BJ (cell line): ENCODE measurements at places on chromosomes 4 and X.

- no peak for DNase-seq
Observed at GRCh38 chrX:150990910-150991309, 7.8 kb downstream of the HMGB3 start.

DNA sequence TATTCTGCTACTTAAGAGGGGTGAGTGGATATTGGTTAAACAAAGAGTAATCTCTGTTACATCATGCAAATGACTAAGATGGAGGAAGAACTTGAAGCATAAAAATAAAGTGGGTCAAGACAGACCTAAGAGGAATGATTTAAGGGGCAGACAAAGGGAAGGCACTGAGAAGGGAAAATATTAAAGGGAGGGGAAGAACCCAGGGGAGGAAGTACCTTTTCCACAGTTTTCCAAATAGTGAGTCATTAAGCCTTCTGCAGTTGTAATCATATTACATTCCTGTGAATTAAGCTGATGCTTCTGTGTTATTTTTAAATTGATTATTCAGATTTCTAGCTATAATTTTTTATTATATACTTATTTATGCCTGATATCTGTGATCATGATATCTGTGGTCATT, 253.3 kb downstream of the CENPC start:
- no peak for DNase-seq

DNA sequence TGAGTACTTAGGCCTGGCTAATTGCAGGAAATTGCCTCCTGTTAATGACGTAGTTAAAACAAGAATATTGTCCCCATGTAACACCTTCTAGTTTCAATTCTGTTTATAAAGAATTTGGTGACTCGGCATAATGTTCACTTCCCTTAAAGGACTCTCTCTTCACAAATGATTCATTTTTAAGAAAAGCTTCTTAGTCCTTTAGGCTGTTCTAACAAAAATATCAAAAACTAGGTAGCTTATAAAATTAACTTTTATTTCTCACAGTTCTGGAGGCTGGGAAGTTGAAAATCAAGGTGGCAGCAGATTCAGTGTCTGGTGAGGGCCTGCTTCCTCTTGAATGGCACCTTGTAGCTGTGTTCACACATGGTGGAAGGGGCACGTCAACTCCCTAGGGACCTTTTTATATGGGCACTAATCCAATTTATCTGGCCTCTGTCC, 23.8 kb downstream of the COL25A1 start:
- no peak for DNase-seq

- DNase-seq: no peak
Observed at GRCh38 chrX:100745806-100746537, 14.1 kb upstream of the SYTL4 start.

DNA sequence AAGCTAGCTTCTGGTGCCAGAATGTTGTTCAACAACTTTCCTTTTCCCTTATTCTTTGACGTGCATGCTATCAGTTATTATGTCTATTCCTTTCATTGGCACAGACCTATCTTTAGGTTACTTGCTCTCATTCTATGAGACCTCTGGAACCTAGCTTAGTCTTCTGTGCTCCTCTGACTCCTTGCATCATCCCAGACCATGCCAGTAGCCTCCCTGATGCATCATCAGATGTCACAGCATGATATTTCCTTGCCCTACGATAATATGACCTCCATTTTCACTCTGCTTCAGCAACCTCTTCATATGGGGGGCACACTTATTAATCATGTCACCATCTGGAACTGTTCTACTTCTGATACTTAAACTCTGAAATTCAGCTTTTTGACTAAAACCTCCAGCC, 37.2 kb downstream of the CLCN5 start:
- no peak for DNase-seq

DNA sequence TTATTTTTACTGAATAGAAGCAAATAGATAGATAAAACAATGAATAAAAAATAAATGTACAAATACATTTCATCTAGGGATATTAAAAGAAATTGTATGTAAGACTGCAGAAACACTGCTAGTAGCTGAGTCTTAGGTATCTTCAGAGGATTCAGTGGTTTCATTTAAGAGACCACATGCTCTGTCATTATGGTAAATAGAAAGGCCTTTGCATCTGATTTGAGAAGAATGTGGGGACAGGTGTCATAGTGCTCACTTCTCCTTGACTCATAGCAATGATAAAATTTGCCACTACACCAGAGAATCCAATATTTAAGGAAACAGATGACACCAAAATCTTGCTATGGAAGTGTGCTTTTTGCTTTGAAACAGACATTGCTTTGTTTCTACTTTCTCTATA, 59.8 kb upstream of the PPP1R2C start:
- no peak for DNase-seq

DNA sequence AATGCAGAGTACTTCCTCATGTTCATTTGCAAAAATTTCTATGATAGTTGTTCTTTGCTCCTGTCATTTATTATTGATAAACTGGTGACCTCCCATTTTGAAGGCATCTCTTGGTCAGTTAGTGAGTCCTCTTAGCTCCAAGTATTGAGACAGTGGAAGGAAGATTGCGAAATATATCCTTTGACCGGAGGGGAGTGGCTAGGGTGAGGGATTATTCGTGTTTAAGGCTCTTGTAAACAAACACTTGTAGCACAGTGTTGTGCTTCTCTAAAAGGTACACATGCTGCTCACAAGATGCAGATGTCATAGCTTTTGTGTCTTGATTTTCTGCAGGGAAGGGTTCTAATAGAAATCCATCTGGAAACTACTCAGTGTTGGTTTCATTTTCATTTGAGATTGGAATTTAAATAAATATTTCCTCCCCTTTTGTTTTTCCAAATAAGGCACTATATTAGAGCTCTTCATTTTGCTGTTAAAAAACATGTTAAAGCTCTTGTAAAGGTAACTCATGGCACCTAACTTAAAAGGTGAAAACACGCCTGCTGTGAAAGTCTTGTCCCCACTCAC, 21.8 kb downstream of the TXLNG start:
- DNase-seq: no peak

DNA sequence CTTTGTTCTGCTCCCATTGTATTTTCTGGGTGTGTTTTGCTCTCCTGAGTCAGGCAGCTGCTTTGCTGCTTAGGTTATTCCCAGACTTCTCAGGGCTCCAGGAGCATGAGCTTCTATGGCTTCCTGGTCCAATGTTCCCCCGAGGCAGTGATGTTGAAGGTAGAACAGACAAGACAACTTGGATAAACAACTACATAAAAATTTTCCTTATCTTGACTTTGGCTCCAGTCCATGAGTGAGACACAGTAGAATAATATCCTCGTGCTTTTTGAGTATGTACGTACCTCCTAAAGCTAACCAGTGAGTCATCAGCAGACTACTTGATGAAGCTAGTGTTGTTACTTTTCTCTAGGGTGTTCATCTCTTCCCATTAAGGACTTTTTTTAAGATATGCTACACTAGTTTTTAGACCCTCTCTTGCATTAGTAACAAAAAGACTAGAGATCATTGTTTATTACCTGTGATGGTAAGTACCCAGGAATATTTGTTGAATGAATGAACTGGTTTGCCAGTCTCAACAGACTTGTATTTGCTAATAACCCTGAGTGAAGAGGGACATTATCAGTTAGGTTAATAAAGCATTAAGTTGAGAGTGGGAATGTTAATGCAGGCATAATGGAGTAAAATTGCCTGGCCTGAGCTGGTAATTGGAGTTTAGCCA, 131.9 kb downstream of the FHIP1A start:
- peak; percentile 86 for DNase-seq

DNA sequence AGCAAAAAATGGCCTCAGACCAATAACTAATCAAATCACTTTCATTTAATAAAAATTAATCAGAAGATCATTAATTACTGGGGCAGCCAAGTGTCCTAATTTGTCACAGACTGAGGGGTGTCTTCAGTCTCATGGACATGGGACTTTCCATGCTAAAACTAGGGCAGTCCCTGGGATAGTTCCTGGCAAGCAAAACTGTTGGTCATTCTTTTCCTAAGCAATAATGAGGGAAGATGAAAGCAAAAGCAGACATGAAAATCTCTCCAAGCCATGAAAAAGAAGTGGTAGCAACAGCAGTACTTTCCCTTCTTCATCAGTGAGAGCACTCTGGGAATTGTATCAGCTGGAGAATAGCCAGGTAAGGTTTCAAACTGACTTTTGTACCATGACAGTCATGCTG, 3.7 kb upstream of the ANTXR2 start:
- no peak for DNase-seq

DNA sequence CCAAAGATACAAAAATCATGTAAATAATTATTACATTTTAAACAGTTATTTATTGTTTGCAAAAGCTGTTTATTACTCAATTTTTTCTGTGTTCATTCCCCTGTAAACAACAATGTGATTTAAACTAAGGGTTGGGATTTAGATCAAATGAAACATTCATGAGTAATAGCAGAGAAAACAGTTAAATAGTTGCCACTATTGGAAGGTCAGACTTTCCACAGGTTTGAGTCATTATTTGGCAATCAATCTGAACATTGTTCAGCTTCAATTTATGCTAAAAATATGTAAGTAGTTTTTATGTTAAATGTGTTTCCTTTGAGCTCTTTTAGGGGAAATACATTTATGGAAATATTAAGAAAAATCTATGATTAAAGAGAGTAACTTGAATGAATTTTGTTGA, 144.9 kb downstream of the STIM2 start:
- peak; percentile 26 for DNase-seq

GRCh38 chr4:125891597-125892258, 577.0 kb downstream of the FAT4 start:
- DNase-seq: peak; percentile 97

GRCh38 chrX:69291116-69291515, 125.9 kb upstream of the PJA1 start:
- no peak for DNase-seq

DNA sequence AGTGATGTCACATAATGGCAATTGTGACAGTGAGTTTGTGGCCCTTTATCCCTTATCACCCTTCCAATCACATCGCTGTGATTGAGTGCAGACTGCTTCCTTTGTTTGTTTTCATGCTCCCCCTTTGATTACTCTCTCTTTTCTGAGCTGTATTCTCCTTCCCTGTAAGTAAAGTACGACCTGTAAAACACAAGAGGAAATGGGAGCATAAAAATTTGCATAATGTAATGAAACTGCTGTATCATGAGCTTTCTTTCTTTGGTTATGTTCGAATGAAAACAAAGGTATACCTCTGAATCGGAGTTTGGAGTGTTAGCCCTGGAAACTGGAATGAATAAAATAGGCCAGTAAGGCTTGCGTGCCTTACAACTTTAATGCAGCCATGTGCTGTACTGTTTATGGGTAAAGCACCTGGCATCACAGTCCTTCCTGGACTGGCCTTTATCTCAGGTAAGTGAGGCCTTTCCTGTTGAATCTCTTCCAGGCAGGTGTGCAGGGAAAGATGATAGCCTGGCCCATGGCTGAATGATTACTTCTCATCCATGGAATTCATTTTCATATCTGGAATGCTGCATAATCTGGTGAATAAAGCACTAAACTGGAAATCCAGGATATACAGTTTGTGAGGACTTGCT, 26.6 kb upstream of the HS3ST1 start:
- no peak for DNase-seq

DNA sequence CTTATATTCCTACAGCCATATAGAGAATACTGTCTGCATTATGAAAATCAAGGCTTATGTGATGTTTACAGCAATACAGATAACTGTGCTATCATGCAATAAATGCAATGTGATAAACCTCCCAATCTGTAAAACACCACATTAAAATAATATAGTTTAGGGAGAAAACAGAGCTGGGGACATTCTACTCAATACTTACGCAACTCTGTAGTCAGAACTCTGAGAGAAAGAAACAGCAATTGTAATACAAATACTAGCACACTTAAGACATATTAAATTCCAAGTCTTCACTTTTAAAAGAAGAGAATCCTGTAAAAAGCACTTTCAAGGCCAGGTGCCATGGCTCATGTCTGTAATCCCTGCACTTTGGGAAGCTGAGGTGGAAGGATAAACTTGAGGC, 61.4 kb downstream of the ANKRD17 start:
- no peak for DNase-seq

- no peak for DNase-seq
Observed at GRCh38 chrX:154908821-154909220, 22.7 kb downstream of the F8A1 start.

DNA sequence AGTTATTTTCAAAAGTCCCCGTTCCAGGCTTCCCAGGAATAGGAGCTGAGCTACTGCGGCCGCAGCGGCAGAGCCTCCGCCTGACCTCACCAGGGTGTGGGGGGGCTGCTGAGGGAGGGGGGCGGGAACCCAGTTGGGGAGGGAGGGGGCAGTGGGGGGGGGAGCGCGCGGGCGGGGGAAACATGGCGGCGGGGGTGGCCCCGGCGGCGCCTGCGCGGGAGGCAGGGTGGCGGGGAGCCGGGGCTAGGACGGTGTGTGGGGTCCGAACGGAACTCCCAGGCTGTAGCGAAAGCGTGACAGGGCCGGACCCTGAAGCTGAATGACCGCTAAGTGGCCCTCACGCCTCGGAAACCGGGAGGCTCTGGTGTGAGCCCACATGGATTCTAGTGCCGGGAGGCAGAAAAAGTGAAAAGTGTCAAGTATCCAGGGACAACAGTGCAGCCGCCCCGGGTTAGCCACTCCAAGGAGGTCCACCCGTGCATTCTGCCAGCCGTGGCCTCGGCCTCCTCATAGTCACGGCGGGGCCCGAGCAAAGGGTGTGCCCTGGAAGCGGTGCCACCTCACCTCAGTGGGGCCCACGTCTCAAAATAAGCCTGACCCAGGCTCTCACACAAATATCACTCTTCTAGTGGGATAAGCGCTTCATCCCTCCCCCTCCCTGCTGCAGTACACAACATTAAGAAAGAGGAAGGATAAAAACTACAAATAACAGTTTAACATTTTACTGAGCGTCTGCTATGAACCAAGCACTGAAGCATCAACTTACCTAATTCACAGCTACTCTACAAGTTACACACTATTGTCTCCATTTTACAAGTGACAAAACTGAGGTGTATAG, at the start of gene KLHL13:
KLHL13 (minus strand) TSS at position 98 of the 838 bp plus-strand sequence. CDS start 88,337 bp downstream, outside the sequence.
- DNase-seq: no peak

DNA sequence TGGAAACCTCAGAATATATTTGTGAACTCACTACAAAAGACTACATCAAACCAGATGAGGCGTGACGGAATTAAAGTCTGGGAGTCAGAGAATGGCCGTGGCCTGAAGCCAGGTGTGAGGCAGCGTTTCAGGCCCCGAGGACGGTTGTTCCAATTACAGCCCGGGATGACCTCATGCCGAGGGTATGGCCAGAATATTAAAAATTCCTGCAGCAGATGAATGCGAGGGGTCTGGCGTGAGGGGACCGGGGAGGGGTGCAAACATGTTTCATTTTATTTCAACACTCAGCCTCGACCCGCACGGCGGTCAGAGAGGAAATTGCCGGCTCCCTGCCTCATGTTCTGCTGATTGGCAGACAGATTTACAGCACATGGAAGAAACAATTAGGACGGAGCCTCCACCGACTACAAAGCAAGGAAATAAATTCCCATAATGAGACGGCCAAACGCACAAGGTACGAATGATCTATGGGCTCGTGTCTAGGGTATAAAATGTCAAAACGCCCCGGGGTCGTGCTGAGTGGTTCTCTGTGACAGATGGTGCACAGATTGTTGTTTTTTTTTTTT, 289.7 kb downstream of the SHOX start:
- peak; percentile 96 for DNase-seq

- DNase-seq: no peak
Observed at GRCh38 chrX:13816643-13817627, at the start of gene GPM6B. Gene GPM6B, minus strand, starts transcription at chrX:13817093. Its CDS starts 189 bp downstream, at chrX:13816904.
